ENCODE measurements at places on chromosomes 3 and 15.

GRCh38 chr15:33985751-33986150 is 17.5 kb downstream of the CHRM5 start:
- DNase-seq, result no peak

DNA sequence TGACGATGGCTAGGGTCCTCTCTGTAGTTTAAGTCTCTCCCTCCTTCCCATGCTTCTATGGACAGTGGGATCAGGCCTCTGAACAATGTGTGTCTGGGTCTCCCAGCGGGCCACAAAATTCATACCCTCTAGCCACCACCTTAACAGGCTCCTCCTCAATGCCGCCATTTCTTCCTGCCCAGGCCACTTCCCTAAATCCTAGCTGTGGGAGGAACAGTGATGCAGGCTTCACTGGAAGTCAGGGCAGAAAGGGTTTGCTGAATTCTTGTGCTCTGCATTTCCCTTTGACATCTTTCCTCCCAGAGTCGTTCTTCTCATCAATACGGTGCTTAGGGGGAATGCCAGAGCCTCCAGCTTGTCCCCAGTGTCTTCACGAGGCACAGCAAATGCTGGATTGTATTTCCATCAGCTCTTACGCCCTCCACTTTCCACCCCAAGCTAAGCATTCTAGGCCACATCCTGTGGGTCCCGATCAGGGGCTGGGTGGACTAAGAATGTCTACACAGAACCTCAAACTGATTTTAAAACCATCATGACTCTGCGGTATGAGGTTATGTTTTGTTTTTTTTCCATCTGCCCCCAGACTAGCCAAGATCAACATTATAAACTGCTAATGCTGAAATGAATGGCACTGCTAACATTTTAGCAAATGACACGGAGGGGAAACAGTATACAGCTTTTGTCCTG is 11.9 kb upstream of the LDHAL6B start:
- DNase-seq, result no peak

DNA sequence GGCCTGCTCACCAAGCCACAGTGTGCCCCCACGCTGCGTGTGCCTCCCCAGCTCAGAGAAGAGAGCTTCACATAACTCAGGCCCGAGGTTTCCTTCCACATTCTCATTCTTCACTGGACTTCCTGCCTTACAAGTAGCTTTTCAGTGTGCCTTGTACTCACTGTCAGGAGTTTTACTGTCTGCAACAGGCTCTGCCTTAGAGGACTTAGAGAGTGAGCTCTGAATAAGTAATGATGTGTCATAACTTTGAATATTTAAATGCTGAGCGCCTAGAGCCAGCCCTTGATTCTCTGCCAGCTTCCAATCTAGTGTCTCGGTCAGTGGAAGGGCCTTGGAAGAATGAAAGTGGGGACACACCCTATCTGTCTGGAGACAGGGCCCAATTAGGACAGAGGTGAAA is 41.8 kb downstream of the ITGB5 start:
- DNase-seq, result no peak

DNA sequence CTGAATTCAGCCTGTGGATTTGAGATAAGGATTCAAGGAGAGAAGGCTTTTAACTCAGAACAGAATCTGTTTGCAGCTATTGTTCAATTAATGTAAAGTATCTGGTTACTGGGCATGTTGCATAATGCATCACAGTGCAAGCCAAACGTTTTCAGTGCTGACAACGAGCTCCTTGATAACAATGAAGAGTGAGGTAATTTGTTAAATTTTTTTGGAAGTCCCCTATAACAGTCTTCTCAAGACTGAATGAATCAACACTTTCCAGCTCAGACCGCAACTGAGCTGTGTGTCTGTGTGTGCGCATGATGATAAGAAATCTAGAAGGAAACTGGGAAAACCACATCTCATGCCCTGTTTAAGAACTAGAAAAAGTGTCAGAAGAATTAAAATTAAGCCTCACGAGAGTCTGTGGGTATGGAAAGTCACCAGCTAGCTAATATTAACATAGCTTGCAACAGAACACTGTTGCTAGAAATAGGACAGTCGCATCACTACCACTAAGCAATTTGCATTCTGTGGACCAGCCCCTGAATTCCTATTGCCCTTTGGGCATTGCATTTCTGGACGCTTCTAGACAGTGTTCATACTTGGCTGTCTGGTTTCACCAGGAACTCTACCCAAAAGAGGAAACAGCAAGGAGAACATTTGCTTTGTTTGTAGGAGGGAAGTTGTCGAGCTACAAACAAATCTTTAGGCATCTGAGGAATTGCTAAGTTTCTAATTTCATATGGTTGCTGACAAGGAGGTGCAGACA is 43.7 kb upstream of the ATP2C1 start:
- peak; percentile 87 for DNase-seq

DNA sequence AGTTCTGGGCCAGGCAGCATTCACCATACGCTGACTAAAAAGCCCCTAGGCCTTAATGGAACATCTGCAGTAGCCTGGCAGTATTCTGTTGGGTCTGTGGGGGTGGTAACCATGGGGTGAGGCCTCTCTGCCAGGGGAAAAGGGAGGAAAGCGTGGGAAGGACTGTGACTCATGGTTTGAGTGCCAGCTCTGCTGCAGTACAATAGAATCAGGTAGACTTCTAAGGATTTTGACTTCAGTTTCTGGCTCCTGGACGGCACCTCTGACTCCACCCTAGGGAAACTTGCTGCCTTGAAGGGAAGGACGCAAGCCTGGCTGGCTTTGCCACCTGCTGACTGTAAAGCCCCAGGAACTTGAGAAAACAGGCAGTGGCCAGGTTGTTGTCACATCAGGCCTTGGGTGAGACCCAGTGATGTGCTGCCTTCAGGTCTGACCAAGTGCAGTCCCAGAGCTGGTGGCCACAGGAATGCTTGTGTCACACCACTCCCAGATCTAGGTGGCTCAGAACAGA is 148.6 kb downstream of the SUCNR1 start:
- no peak for DNase-seq

GRCh38 chr3:187361835-187362234 is 6.3 kb upstream of the RTP4 start:
- no peak for DNase-seq
